LoVo (cell line): ENCODE measurements at places on chromosomes 4 and X.

DNA sequence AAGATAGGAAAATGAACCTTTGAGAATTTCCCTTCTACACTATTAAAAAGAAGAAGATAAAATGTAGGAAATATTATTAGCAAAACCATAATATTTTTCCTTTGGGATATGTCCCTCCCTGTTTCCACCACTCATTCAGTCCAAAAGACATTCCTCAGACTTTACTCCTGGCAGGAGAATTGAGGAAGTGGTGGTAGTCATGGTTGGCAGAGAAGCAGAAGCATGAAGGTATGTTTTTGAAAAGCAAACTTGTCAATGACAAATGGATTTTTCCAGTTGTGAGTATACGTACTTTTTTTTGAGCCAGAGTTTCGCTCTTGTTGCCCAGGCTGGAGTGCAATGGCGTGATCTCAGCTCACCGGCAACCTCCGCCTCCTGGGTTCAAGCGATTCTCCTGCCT, 13.7 kb downstream of the STAG2 start:
- no peak for DNase-seq

DNA sequence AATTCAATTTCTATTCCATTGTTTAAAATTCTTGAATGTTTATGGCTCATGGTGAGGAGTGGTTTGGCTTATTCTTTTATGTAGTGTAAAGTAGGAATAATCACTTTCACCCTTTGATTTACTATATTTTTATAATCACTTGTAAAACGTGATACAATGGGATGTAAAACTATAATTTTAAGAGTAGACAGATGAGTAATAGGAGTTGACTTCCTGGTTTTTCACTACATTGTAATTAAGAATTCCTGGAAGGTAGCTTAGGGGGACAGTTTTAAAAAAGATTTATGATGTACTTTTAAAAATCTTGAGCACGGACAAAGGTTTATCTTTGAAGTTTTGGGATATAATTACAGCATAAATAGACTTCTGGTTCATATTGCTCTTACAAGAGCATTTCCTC, 65.3 kb downstream of the PDGFC start:
- DNase-seq = no peak

- DNase-seq = peak; percentile 74
Measured at GRCh38 chrX:45449982-45450381, 249.3 kb upstream of the DIPK2B start.

DNA sequence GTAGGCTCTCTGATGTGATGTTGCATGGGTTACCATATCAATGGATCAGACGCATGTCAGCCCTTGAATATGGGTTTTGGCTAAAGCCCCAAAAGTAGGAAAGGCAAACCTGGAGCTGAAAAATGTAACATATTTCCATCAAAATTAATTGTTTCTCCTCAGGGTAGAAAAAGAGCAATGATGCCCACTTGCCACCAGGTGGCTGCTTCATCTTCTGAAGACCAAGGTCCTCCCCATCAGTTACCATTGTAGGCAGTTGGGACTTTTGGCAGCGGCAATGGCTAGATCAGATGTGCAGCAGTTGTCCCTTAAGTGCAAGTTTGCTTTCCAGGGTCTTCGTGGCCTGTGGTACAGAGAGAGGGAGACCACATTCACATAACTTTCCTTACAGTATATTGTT, 118.2 kb downstream of the NAF1 start:
- peak; percentile 20 for DNase-seq

DNA sequence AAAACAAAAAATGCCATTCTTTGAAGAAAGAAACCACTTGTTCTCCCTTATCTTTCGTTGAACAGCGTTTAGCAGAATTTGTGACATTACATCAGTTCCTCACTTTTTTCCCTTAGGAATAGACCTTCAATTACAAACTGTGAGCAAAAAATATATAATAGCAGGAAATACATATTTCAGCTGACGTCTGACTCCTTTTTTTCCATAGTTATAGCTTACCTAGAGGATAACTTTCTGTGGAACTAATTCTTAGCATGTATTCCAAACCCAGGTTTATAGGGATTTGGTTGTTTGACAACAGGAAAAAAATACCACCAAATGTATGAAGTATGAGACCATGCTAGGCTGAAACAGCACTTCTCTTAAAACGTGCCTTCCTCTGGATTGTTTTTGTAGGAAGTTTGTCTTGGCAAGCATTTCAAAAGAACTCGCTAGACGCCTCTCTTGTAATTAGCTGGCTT, 2.0 kb upstream of the LIMCH1 start:
- DNase-seq = no peak

DNA sequence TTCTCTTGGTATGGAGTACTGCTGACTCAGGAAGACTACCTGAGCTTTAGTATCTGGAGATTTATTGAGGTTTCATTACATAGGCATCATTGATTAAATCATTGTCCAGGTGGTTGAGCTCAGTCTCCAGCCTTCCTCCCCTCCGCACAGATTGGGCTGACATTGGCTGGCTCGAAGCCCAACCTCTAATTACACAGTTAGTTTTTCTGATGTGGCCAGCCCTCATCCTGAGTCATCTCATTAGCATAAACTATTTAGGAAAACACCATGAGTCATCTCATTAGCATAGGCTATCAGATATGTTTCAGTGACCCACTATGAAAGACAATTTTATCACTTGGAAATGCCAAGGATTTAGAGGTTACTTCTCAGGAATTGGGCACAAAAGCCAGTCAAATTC, 93.9 kb upstream of the ANKRD50 start:
- no peak for DNase-seq

GRCh38 chr4:6452116-6452896, 20.1 kb downstream of the PPP2R2C start:
- DNase-seq = no peak

DNA sequence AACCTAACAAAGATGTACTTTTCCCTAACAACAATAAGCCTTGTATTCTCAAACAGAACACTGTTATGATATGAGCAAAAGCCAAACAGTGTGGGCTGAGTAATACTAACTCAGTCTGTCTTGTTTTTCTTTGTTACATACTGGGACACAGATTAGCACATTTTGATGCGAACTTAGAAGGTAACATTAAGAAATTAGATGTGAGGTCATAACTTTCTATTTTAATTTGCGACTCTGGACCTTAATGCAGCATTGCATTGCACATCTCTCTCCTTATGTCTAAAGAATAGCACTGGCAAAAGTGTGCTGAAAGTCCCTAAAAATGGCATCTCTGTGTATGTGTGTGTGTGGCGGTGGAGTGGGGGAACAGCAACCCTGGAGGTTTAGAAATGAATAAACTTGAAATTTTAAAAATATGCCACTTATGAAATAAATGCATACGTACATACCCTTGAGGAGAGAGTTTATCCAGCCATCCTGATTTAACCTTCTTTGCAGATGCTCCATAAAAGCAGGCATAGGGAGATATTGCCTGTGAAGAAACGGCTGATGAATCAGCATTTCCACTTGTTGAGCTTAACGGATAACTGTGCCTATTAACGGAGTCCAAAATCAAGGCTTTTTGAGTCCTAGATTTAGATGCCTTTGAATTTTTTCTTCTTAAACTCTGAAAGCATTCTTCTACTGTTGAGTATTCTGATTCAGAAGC, 34.2 kb downstream of the ARAP2 start:
- DNase-seq = no peak

GRCh38 chr4:170990989-170991589, 822.1 kb upstream of the GALNTL6 start:
- peak; percentile 6 for DNase-seq

- no peak for DNase-seq
Measured at GRCh38 chr4:97457253-97457652, 686.0 kb downstream of the STPG2 start.

- DNase-seq = peak; percentile 5
Measured at GRCh38 chrX:85111347-85111746, 107.7 kb downstream of the APOOL start.

DNA sequence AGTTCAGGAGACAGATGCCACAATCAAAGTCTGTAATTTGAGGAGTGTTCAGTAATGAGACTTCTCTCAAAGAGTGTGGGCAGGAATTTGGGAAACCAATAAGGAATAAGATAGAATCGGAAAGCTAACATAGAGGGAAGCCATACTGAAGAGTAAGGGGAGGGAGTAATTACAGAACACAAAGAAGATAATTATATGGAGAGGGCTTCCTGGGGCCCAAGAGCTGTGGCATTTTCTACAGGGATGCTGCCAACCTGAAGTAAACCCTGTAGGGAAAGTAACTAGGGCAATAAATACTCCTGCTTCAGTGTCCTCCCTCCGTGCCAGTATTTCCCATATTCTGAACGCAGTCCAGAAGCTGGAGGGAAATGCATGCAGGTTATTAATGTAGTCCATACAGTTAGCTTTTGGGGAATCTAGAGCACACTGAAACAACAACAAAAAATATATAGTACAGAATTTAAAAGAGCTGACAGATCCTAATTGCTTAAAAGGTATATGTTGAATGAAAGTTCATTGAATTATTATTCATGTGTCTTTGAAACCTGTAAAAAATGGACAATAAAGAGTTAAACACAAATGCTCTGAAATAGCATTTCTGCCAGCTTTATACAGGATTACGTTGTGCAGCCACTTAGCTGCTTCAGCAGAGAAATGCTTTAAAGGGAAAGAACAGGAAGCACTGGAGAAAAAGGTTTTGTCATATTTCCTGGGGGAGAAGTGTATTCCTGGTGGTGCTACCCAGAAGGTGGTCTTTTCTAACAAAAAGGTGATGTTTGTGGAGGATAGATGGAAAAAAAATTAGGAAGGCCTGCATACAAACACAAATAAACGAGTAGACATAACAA, 48.0 kb downstream of the CXXC4 start:
- no peak for DNase-seq

DNA sequence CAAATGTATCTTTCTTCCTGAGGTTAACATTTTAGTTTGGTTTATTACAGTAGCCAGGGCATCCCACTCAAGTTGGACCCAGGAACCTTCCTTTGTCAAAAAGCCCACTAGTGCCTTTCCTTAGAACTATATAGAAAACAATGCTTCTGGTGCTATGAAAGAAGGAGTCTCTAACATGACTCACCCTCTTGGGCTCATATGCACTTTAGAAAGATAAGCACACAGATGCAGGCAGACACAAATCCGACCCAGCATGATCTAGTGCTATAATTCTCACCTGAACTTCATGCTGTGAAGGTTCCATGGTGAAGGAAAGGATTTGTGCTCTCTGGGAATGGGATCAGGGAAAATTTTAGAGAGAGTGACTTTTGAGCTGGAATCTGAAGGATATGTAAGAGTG, 289.4 kb downstream of the ANKRD50 start:
- DNase-seq = no peak

DNA sequence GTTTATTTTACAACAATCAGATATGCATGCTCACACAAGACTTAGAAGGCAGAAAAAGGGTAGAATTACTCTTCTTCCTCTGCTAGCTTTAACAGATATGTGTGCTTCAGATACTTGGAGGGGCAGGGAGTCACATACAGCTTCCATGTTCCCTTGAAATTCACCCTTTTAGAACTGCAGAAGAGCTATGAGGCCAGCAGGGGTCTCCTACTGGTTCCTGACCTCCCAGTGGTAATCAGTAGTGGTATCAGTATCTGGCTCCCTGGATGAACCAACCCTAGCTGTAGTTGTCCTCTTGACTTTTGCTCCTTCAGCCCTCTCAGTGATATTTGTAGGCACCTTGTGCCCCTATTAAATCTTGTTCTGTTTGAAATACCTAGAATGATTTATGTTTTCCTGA, 81.5 kb downstream of the RCHY1 start:
- no peak for DNase-seq

- DNase-seq = no peak
Measured at GRCh38 chr4:106297245-106298035, 18.6 kb downstream of the TBCK start.

DNA sequence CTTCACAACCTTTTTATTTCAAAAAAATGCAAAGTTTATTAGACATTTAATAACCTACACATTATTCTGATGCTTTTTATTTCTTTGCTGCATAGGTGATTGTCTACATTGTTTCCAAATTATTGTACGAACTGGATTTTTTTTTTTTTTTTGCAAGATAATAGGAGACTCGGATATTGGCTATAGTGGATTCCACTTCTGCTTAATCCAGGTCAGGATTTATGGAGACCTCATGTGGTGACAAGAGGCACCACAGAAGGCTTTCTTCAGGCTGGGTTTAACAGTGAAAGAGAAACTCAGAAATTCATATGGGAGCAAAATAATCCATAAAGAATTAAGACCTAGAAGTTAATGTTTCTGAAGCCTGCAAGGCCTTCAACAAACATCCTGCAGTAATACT, 2.4 kb upstream of the SLIT2 start:
- DNase-seq = no peak

GRCh38 chr4:12244973-12245372, 816.3 kb upstream of the HS3ST1 start:
- no peak for DNase-seq

- no peak for DNase-seq
Measured at GRCh38 chr4:119190354-119190753, 22.2 kb upstream of the USP53 start.

DNA sequence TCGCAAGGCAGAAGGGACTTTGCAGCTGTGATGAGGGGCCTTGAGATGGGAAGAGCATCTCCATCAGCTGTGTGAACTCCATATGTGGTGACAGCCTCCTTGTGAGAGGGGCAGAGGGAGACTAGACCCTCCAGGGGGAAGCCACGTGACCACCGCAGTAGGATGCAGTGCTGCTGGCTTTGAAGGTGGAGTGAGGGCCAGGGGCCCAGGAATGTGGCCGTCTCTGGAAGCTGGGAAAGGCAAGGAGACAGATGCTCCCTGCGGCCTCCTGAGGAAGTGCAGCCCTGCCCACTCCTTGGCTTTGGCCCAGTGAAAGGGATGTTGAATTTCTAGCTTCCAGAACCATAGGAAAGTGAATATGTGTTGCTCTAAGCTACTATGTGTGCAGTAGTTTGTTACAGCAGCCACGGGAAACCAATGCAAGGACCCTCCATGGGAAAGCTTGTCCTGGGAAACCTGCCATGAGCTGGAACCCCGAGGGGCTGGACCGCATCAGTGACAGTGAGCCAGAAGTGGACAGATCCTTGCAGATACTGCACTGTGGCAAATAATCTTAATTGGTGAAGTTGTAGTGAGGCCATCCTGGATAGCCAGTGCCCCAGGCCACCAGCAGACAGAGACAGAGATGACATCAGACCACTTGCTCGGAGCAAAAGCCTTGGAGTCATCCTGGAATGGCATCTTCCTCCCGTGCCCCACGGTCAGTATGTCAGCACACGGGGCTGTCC, 35.4 kb upstream of the SORCS2 start:
- DNase-seq = no peak

GRCh38 chrX:2513121-2513664, 12.4 kb upstream of the DHRSX start:
- no peak for DNase-seq

DNA sequence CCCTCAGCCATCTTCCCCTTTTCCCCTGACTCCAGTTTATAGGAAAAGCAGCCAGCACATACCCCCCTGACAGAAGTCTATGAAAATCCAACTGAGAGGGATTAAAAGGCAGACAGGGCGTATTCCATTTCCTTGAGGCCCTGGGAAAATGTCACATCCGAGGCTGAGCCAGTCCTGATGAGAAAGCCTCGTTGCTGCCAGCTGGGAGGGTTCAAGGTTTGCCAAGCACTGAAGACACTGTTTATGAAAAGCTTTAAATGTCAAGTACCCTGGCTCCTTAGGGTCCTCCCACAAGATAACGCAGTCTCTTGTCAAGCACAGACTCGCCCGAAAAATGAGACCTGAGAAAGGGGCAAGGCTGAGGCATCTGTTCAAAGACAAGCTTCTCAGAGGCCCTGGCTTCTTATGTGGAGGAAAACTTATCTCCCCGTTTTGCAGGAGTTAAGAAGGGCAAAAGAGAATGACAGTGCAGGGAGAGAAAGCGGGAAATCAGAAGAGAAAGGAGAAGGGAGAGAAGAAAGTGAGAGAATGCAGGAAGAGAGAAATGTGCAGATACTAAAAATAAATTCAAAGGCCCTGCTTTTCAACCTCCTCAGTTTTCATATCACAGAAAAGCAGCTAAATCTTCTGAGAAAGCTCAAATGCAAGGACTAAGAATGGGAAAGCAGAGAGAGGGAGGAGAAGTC, 44.7 kb downstream of the SCD5 start:
- no peak for DNase-seq
